ENCODE measurements at places on chromosomes 5 and 9.

DNA sequence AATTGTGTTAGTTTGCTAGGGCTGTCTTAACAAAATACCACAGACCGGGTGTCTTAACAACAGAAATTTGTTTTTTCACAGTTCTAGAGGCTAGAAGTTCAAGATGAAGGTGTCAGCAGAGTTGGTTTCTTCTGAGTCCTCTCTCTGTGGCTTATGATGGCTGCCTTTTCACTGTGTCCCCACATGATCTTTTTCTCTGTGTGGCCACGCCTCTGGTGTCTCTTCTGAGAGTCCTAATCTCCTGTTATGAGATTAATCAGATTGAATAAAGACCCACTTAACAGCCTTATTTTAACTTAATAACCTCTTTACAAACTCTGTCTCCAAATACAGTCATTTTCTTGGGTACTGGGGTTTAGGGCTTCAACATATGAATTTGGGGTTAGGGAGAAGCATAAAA lies 561.1 kb downstream of the NR2F1-AS1 start:
- no peak for DNase-seq

- DNase-seq = peak; percentile 31
Measured at GRCh38 chr5:154714266-154714986, 40.8 kb upstream of the LARP1 start.

- no peak for DNase-seq
Measured at GRCh38 chr9:93192721-93193387, 8.9 kb downstream of the WNK2 start.

DNA sequence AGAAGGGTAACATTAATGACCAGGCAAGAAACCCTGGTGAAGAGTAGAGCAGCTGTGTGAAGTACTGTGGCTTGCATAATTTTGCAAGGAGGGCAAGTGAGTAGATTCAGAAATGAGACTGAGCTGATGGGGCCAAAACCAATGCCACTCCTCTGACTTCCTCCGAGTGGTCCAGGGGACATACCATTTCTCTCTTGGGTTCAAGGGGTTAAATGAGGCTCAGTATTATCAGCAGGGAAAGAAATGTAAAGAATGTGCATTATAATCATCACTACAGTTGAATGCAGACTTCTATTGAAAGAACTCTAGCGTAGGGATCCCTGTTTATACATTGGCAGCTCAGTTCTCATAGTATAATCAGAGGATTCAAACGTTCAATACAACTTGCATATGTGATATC lies 9.9 kb downstream of the POLR3G start:
- DNase-seq = no peak

GRCh38 chr5:130135506-130135905 lies 231.2 kb downstream of the CHSY3 start:
- DNase-seq = no peak

DNA sequence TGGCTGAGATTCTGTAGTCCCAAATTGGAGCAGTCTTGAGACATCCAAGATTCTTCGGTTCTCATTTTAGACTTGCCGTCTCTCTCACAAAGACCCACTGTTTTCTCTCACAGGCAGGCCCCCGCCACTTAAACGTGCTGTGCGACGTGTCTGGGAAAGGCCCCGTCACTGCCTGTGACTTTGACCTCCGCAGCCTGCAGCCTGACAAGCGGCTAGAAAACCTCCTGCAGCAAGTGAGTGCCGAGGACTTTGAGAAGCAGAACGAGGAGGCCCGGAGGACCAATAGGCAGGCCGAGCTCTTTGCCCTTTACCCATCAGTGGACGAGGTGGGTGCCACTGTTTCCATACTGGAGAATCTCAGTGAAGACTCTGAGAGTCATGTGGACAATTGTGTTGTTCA lies 97.2 kb downstream of the DOCK8 start:
- DNase-seq = no peak

DNA sequence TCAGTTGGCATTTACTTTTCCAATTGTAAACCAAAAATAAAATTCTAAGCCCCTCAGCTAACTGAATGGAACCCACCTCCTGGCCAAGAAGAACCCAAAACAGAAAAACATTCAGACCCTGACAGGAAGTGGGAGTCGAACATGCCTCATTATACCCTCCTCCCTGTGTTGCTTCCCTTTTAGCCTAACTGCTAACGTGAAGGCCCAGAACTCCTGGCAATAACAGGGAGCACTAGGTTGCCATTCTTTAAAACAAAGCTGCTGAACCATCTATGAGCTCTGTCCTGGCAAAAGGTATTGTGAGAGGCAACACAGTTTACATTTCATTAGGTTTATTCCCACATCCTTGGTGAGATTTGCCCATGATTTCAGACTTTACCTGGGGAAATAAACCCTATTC lies 481.4 kb downstream of the CHSY3 start:
- no peak for DNase-seq

DNA sequence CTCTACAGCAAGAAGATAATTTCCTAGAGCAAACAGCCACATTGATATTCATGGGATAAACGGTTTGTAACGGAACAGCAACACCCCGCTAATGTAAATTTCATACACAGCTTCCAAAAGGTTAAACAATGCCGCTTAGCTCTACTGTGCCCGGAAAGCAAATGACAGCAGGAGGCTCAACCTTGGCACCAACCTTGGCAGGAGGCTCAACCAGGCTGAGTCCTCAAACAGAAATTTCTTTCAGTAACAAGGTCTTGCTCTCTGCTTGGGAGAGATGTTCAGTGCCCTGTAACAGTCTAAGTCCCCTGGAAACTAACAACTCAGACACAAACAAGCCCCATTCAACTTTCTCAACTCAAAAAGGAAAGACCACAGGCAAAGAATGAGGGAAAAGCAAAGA lies 11.1 kb upstream of the PPP1R2B start:
- DNase-seq = no peak

- DNase-seq = no peak
Measured at GRCh38 chr9:18474783-18475182, 830 bp downstream of the ADAMTSL1 start.

DNA sequence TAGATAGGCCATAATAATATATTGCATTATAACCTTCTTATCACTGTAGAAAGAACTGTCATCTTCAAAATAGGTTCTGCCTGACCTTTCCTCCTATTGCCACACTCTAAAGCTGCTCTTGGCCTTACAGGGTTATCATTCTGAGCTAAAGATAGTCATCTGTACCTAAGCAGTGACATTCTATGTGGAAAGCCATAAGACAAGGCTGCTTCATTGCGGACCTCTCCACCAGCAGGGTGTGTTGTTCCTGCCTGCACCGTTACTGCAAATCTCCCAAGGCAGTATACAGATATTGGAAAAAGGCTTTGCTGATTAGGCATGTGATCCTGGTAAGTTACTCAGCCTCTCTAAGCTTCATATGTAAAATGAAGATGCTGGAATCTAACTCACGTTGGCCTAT lies 8.1 kb downstream of the ZNF622 start:
- no peak for DNase-seq

DNA sequence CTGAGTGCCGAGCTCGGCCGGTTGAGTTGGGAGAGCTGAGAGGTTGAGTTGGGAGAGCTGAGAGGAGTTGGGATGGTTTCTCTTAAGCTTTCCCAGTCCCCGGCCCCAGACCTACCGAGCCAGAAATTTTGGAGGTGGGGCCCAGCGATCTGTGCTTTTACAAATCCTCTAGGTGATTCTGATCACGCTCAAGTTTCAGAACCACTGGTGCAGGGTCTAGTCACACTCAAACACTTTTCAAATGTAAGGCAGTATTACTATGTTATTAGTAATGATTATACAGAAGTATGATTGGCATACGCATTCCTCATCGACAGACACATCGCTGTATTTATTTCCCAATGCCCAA lies 256 bp upstream of the CLINT1 start:
- no peak for DNase-seq

- DNase-seq = no peak
Measured at GRCh38 chr9:89810431-89810830, 205.6 kb downstream of the GADD45G start.

GRCh38 chr5:82388181-82388580 lies 110.0 kb upstream of the RPS23 start:
- DNase-seq = no peak

DNA sequence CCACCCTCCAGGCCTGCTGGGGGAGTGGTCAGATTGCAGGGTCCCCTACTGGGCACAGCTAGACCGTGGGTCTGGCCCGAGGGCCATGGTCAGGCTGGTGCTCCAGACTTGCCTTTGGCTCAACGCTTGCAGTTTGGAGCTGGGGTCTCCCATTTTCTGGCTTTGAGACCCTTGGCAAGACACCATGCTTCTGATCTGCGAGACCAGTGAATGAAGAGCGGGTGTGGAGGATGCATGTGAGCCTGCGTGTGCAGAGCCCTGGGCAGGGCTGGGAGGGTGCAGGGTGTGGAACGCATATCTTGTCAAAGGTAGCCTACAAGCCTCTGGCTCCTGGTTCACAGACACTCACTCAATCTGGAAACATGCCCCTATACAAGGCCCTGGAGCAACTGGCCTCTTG lies 6.1 kb upstream of the MRNIP start:
- DNase-seq = no peak

DNA sequence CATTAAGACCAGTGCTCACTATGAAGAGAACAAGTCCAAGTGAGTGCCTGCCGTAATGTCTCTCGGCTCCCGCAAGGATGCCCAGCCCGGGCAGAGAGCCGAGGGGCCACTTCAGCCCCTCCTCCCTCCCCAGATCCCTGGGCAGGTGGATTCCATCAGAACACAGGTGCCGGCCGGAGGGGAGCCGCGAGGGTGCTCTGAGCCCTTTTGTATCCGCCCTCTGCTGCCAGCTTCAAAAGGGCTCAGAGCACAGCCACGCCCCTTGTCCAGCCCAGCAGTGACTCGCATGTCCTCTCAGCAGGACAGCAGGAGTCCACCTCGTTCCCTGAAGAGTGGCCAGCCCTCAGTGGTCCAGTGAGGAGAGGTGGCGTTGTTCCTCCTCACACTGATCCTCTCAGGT lies 43.9 kb downstream of the CYFIP2 start:
- no peak for DNase-seq

- DNase-seq = no peak
Measured at GRCh38 chr9:38023661-38024035, 45.4 kb downstream of the SHB start.

DNA sequence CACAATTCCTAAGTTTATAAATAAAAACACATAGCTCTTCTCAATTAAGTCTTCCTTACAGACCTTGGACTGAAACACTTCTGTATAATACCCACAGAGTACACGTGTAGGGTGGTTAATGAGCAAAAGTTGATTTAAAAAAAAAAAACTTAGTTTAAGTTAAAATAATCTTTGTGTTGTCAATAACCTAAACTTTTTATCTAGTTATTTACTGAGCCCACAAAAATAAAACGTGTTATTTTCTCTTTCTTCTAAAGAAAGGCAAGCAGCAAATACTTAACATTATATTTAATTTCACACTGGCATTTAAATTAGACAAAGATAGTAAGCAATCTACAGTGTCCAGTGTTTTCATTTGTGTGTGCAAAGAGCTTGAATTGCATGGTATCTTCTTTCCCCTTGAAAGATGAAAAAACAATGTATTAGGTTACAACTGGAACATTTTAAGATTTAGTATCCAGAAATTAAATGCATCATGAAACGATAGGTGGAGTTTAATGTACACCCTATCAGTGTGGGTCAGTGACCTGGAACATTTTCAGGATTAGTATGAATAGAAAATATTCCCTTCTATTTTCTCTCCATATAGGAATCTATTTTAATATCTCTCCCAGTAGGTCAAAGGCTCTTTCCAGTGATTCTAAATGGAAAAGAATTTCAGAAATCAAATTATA lies 1014.8 kb downstream of the NR2F1-AS1 start:
- no peak for DNase-seq

DNA sequence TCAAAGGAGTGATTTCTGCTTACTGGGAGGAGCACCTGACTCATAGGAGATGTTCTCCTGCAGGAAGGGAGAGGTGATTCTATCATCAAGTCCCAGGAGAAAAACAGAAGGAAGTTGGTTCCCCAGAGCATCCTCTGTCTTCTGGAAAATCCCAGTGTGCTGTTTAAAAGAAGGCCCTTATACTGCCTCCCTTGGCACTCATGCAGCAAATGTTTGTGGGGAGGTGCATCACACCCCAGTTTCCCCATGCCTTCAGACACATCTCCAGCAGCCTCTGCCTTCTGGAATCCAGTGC lies 63.1 kb downstream of the PPARGC1B start:
- DNase-seq = no peak

- no peak for DNase-seq
Measured at GRCh38 chr9:117936185-117937130, 232.3 kb downstream of the TLR4 start.
